Fibroblast of lung (primary cell): ENCODE measurements at places on chromosomes 12 and 14.

- DNase-seq: peak; percentile 7
Measured at GRCh38 chr12:13941258-13942249, 39.8 kb downstream of the GRIN2B start.

- DNase-seq: peak; percentile 88
Measured at GRCh38 chr14:63492391-63492790, 50.8 kb downstream of the PPP2R5E start.

DNA sequence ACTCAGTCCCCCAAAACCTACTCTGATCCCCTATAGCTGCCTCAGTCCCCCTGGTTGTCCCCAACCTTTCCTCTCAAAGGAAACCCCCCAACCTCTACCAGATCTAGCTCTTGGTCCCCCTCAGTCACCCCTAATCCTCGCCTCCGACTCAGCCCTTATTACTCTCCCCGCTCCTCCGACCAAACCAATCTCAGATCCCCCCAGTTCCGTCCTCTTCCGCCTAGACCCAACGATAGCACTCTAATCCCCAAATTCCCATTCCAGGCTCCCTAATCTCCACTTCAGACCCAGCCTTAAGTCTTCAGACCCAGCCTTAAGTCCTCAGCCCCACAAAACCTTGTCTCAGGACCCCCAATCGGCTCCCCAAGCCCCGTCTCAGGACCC, 612 bp downstream of the VPS37B start:
- DNase-seq: no peak

- DNase-seq: peak; percentile 56
Measured at GRCh38 chr14:71529848-71530247, 402.4 kb upstream of the RGS6 start.

DNA sequence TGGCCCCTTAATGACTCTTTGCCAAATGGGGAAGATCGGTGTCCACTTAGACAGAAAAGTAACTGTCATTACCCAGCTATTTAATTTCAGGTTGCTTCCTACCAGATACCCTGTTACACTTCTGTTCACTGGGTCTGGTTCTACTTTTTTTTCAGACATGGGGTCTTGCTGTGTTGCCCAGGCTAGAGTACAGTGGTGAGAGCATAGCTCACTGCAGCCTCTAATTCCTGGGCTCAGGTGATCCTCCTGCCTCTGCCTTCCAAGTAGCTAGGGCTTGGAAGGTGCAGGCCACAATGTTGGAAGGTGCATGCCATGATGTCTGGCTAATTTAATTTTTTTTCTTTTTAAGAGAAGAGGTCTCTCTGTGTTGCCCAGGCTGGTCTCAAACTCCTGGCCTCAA, 147.0 kb upstream of the ARHGAP5 start:
- DNase-seq: no peak

DNA sequence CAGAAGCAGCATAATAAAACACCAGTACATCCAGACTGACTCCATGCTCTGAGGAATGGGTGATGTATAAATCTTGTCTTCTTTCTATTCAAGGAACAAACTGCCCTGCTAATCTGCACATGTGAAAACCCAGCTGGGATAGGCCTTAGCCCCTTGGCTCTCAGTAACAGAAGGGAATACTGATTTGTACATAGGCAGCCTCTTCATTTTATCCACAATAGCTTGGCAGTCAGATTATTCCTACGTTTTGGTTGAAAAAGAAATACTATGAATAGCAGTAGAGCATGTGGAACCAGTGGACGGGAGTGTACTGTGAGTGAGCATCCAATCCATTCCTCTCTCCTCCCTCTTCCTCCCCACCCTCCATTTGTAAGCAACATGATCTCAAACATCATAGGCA, 113.5 kb upstream of the ARHGAP5 start:
- no peak for DNase-seq

DNA sequence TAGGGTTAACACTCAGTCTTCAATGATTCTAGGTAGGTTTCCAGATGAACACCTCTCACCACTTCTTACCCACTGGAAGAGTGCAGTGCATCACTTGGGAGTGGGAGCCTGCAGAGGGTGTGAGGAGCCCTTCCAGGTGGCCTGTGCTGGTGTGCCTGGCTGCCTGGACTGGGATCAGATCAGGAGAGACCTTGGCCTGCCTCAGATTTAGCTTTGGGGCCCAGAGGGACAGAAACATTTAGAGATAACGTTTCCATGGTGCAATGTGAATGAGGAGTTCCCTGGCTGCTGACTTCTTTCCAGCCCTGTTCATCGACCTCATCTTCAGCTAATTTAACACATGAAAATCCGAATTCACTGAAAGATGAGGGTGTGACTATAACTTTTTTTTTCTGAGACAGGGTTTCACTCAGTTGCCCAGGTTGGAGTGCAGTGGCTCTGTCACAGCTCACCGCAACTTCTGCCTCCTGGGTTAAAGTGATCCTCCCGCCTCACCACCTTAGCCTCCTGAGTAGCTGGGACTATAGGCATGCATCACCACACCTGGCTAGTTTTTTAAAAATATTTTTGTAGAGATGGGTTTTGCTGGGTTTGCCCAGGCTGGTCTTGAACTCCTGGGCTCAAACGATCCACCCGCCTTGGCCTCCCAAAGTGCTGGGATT, 53.6 kb downstream of the SUSD6 start:
- DNase-seq: no peak

DNA sequence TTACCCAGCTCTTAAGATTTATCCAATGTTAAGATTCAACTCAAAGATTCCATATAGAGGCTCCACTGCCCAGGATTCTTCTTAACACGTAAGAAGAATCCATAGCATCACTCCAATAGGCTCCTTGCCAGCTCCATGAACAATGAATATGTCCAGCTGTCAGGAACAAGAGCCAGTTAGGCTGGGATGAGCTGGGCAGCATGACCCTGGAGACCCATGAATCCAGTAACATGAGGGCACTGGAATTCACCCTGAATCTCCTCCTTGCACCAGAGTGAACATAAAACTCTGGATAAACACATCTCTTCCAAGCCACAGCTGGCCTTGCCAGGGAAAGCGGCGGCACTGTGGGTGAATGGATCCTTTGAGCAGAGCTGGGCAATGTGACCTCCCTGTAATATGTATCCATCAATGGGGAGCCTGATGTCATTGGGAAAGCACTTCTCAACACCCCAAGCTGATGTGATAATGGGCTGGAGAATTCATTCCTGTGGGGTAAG, 24.4 kb upstream of the TC2N start:
- peak; percentile 36 for DNase-seq

- no peak for DNase-seq
Measured at GRCh38 chr12:106753526-106753925, 21.0 kb upstream of the RIC8B start.

- DNase-seq: no peak
Measured at GRCh38 chr12:57524814-57525614, 2.4 kb downstream of the MBD6 start.

DNA sequence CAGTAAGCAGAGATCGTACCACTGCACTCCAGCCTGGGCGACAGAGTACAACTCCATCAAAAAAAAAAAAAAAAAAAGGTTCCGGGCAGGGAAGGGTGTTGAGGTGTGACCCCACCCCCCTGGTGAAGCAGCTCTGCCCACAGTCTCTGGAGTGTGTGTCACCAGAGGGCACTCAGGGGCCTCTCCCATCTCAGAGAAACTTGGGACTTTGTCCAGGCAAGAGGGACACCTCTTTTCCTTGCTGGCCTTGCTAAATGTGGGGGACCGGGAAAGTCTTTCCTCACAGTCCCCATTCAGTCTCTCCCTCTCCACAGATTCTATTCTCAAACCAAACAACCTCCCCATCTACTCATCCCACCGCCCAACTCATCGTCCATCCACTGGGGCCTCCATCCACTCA, 43.6 kb downstream of the RFLNA start:
- no peak for DNase-seq

DNA sequence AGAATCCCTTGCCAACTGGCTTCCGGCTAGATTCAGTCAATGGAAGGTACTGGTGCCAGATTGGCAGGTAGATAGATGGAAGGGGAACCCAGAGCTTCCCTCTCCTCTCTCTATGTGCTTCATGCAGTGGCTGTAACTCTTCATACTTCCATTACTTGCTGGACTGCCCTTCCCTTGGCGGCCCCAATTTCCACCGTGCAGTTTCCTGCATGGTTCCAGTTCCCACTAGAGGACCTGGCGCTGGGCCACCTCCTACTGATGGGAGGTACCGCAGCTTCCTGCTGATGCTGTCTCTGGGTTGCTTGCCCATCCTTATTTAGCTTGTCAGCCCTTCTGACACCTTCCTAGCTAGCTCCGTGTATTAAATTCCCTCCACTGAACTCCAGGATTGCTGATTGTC, 226.4 kb downstream of the ANO2 start:
- DNase-seq: no peak

DNA sequence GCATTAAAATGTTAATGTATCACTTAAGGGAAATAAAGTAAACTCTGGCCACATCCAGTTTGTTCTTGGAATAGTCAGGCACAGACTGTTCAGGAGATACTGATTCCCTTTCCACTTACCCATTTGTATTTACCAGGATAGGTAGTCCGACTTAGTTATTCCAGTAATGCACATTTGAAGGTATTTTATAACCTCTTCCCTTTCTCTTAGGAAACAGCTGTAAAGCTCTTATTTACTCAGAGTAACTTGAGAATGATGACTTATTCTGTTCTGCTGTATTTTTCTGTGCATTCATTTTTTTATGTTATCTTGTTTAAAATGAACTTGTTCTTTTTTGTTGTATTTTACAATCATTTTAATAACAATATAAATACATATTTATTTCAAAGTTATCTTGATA, 78.0 kb downstream of the METTL25 start:
- DNase-seq: no peak

GRCh38 chr14:64536488-64537245, 3.9 kb upstream of the HSPA2 start:
- peak; percentile 80 for DNase-seq

DNA sequence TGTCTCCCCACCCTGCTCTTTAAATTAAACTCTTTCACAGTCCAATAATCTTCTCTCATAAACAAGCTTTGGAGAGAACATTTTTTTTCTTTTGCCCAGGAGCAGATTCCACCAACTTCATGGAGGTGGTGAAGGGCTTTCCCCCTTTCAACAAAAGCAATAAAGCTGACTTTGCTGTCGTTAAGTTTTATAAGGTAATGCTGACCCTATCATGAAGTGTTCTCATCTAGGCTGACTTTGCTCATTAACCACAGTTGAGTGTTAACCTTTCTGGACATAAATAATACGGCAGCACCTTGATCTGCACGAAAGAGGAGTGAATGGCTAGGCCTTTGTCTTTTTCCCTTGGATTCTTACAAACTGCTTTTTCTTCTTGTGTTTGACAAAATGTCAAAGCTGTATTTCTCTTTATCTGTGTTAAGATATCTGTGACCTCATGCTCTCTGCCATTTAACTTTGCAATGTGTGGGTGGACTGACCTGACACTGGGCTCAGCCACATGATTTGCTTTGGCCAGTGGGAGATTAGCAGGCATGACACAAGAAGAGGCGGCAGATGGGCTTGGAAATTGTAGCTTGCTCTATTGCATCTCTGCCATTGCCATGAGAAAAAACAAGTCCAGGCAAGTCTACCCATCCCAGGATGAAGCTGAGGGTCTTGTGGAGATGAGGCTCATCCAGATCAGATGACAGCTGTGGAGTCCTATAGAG, 470.9 kb upstream of the CCDC196 start:
- DNase-seq: no peak

DNA sequence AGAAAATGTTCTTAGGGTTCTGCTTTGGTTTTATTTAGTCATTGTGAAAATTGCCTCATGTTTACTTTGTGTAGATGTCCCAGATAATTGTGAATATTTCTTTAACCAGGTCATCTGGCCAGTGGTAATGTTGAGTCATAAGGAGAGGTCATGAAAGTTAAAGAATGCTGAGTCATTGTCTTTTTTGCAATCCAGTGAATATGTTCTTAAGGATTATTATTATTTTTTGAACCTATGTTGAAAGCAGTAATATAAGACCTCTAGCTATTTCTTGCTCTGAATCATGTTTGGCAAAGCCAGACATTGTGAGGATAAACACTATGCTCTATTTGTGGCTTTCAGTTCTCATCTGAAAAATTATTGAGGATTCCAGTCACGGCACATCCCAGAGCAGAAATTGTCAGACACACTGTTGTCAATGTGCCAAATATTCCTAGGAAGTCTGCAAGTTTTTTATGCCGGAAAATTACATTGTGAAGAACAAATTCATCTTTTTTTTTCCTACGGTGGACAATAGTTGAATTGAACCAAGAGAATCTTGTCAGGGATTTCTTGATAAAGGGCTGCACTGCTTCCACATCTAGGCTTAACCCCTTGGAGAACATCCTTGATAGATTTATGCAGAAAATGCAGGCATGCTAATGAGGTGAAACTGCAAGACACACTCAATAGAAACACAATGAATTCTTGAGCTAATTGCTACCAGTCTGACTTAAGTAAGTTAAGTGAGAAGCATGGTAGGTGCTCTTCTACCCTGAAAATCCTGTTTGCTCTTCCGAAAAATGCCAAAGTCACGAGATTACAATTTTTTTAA, 369.6 kb downstream of the ATP23 start:
- peak; percentile 100 for DNase-seq

- DNase-seq: no peak
Measured at GRCh38 chr12:66194122-66194521, 5.1 kb downstream of the IRAK3 start.

DNA sequence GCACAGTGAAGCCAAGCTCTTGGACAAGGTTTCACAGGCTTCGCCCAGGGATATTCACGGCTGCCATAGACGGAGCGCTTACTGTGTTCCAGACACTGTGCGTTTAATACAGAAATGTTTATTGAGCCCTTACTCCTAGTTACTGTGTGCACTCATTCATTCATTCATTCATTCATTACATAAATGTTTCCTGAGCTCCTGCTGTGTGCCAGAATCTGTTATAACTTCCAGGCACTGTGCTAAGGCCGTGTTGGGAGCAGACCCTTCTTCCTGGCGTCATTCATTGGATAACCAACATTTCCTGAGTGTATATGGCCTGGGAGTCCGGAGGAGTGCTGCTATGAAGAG, 760 bp upstream of the MED13L start:
- no peak for DNase-seq

DNA sequence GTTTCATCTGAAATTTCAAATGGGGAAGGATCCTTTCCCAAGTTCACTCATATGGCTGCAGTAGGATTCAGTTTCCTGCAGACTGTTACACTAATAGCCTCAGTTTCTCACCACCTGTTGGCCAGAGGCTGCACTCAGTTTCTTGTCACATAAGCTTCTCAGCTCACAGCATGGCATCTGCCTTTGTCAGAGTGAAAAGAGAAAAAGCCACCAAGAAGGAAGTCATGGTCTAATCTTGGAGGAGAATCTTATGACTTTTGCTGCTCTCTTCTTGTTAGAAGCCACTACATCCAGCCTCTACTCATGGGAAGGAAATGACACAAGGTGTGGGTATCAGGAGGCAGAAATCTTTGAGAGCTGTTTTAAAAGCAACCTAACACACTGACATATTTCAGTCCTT, 39.4 kb upstream of the BTG1 start:
- DNase-seq: no peak

- no peak for DNase-seq
Measured at GRCh38 chr12:14193639-14194038, 171.8 kb upstream of the ATF7IP start.

- DNase-seq: no peak
Measured at GRCh38 chr12:132606927-132607326, 3.5 kb downstream of the LRCOL1 start.

GRCh38 chr12:40261937-40262336, 37.1 kb downstream of the LRRK2 start:
- no peak for DNase-seq
